NCI-H1417 (cell line): ENCODE measurements at places on chromosomes 2 and 18.

DNA sequence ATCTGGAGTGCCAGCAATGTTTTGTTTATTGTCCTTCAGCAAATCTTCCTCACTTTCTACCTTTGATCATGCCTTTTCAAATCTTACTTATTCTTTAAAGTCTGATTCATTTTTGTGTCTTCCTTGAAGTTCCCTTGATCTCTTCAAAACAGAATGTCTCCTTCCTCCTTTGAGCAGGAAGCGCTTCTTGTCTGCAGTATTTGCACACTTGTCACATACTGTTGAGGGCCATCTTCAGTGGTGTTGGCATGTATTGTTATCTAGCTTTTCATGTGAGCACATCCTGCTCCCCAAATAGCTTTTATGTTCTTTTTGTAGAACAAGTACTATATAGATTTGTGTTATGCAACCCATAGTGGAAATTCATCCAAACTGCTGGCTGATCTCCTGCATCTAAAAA is 5.9 kb upstream of the CERS6 start:
- no peak for DNase-seq

- no peak for DNase-seq
These were observed 199.4 kb upstream of the CDH20 start for GRCh38 chr18:61133783-61134182.

GRCh38 chr18:21341141-21341540 is 99.1 kb downstream of the GREB1L start:
- DNase-seq, result no peak

GRCh38 chr18:39039813-39040212 is 1474.2 kb upstream of the CELF4 start:
- DNase-seq, result no peak

- no peak for DNase-seq
These were observed 41.0 kb upstream of the ASAP2 start for GRCh38 chr2:9165625-9166024.

GRCh38 chr2:6916224-6916623 is 988 bp upstream of the RNF144A start:
- DNase-seq, result no peak

DNA sequence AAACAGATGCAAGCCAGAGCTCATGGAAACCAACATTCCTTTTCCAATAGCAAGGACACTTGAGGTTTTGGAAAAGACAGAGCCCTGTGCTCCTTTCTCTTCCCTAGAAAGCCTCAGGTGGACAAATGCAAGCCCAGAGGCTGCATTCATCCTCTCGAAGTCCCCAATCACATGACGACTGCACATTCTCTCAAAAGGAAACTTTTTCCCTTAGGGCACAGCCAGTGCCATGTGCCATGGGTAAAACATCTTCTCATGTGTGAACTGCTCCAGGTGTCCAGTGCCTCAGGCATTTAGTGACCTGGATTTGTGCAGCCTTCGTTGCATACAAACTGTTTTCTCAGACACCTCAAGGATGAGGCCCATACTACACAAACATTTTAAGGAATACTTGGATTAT is 140.7 kb downstream of the LAMA1 start:
- DNase-seq, result no peak

DNA sequence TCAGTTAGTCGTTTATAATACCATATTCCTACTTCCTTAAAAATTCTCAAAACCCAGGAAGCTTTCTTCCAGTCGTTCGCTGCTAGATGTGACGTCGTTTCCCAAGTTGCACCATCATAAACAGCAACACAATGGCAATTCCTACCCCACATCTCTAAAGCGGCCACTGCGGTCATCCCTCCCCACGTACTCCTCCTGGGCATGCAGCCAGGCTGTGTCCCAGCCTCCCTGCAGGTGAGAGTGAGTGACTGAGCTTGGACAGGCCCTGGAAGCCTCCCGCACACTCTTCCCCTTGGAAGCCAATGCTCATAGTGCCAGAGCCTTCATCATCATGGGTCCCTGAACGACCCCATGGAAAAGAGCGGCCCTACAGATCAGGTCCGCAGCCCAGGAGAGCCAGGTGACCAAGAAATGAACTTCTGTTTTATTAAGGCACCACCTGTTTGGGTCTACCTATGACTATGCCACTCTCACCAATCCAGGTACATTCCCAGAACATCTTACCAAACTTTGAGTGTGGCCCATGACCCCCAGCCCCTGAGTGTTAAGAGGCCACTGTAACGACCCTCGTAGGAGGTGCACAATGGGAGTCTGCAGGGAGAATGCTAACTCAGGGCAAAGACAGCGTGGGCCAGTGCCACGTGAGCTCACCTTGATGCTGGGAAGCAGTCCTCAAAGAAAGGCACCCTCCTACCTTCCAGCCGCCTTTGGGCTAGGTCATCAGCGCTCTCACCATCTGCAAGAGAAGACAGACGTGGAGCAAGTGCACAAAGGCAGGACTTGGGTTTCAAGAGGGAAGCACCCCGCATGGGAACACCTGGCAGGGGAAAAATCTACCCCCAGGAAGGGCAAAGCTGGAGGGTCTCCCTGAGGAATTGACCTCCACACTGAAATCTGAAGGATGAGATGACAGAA is 74.7 kb upstream of the RAB6C start:
- no peak for DNase-seq
